ENCODE measurements at places on chromosomes 12 and 14.

GRCh38 chr14:105365101-105365500 lies 33.2 kb upstream of the TEX22 start:
- no peak for DNase-seq

- no peak for DNase-seq
These were observed 18.4 kb downstream of the OTUB2 start for GRCh38 chr14:94044476-94045091.

GRCh38 chr12:78210894-78211302 lies 380.2 kb downstream of the NAV3 start:
- no peak for DNase-seq

DNA sequence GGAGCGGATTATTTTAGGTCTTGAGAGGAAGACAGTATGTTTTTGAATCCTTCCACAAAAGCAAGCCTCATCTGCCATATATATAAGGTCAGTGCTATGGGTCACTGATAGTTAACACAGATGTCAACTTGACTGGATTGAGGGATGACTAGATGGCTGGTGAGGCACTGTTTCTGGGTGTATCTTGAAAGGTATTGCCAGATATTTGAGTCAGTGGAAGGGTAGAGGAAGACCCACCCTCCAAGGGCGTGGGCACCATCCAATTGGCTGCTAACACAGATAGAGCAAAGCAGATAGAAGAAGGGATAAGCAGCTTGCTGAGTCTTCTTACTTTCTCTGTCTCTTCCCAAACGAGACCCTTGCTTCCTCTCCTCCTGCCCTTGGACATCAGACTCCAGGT lies 185.0 kb upstream of the BTG1 start:
- DNase-seq = no peak

DNA sequence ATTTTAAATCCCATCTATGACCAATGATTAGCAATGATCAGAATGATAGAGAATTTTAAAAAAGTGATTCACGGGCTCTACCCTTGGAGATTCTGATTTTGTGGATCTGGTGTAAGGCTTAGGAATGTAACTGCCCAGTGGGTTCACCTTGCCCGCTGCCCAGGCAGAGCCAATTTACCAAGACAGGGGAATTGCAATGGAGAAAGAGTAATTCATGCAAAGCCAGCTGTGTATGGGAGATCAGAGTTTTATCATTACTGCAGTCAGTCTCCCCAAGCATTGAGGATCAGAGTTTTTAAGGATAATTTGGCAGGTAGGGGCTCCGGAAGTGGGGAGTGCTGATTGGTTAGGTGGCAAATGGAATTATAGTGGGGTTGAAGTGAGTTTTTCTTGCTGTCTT lies 480.6 kb downstream of the ATP23 start:
- no peak for DNase-seq

DNA sequence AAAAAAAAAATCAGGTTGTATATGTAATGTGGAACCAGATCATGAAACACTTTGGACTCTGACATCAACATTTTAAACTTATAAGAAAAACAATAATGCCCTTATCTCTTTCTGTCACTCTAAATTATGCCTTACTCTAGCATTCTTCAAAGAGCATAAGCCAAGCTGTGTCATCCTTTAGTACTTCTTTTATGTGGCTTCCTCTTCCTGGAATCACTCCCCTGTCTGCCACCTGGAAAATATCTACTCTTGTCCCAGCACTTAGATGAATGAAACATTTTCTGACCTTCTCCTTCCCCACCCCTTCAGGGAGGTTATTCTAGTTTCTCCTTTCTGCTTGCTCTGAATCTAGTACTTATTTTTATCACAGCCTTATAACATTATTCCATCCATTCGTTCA lies 101.2 kb downstream of the CNTN1 start:
- no peak for DNase-seq

DNA sequence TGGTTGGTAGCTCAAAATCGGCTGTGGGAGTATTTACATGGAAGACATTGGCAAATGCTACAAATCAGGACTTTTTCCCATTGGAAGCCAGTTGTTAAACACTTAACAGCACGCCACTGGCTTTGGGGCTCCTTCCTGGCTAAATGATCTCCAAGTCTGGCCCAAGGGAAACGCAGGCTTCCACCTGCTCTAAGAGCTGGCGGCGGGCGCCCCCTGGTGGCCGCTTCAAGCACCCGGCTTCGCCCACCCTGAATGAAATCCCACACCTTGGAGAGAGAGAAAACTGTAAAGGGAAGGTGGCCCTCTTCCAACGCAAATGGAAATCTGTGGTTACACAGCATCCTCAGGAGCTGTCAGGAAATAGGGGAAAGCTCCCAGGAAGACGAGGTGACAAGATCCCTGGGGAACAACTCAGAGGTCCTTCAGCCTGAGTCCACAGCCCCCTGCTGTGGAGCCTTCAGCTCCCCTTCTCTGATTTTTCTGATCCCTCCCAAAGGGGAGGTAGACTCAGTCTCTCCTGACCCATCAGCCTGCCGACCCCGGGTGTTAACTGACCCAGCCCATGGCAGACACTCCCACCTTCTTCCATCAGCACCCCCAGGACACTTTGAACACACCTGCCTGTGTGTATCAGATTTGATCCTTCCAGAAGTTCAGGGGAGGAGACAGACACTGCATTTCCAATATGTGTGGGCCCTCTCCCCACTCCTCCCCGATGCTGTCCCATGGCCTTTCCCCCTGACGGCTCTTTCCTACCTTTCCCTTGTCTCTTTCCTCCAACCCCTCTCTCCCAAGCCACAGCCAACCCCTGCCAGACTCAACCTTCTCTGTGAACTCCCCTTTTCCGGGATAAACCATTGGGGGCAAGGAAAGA lies 15.4 kb downstream of the SELPLG start:
- DNase-seq = peak; percentile 72

DNA sequence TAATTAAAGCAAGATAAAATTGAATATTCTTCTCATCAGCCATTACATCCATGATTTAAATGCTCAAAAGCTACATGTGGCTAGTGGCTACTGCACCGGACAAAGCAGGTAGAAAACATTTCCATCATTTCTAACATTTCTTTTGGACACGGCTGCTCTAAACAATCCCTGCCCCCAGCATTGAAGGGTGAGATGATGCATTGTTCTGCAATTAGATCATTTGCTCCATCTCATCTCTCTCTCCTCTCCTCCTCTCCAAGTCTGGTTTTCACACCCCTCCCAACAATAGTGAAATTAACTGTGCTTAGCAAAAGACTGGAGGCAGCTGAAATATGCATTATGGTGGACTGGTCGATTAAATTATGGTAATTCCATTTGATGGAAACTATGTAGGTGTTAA lies 288.5 kb downstream of the KSR2 start:
- DNase-seq = no peak

- no peak for DNase-seq
These were observed 250.4 kb downstream of the C12orf75 start for GRCh38 chr12:105580821-105581352.

DNA sequence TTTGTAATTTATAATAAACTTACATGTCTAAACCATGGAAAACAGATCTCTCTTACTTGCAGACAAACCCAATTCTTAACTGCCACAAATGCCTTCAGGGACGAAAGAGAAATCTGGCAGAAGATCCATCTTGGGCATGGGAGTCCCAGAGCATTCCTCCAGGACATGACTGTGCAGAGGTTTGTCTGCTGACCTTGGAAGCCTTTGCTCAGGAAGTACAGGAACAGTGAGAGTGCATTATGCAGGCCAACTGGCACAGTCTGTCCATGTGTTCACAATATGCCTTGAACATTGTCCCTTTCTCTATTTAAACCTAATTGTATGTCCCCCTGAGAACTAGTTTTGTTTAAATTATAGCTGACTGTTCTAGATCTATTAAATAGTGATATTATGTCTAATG lies 467.1 kb downstream of the ATP23 start:
- DNase-seq = no peak

GRCh38 chr12:47774663-47775062 lies 1.6 kb downstream of the SLC48A1 start:
- DNase-seq = peak; percentile 31

DNA sequence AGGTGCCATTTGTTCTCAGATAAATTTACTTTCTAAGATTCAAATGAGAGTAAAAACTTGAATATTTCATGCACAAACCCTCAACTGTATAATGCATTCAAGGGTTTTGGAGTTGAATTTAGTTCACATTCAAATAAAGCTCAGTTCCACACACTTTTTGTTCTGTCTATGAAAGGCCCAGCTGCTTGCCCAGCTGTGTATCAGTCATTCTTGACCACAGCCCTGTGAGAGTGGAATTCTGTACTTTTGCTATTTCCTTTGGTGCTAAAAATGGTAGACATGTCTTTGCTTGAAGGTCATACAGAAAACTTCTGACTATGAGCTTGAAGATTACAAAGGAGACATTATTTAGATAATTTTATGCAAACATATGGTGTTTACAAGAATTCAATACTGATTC lies 110.4 kb downstream of the KCNC2 start:
- no peak for DNase-seq

DNA sequence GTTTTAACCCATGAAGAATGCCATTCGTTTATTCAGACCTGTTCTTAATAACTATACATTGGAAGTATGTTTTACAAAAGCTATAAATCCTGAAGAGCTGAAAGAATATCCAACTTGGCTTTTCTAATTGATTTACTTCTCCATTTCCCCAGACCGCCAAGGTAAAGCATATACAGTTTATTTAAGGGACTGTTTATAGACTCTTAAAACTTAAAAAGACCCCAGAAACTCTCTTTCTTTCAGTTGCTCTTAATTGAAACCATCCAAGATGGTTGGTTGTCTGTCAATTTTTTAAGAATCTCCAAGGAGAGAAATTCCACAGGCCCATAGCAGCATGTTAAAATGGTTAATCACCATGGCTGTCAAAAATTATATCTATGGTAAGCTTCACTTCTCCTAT lies 8.8 kb downstream of the IGF1 start:
- DNase-seq = no peak

- no peak for DNase-seq
These were observed 27.2 kb downstream of the HIGD1C start for GRCh38 chr12:50979369-50980052.

DNA sequence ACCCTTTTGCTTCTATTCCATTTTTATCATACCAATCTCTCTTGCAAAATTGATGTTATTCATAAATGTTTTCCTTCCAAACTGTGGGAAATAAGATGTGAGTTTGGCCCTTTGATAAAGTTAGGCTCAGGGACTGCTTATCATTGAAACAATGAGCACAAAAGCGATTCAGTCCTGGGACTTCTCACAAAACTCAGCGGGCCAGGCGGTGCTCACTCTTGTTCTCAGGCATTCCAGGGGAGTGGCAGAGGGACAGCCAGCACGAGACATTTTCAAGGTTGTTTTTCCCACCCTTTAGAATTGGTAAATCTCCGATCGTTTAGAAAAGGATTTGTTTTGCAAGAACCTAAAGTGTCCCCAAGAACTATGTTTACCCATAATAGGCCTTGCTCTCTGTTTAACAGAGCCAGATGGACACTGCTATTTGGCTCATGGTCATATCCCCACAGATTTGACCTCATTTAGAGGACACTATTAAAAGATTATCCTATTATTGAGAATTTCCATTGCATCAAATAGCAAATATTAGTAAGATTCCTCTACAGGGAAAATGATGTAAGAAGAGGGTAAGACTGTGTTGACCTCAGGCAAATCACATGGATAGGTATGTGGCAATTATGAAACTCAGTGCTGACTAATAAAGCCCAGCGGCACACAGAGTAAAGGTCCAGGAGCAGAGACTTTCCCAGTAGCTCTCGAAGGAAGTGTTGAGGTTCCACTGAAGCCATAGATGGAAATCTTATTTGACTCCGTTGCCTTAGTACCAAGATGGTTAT lies 102.7 kb upstream of the USP44 start:
- peak; percentile 42 for DNase-seq

- DNase-seq = no peak
These were observed 136.3 kb downstream of the ITPR2 start for GRCh38 chr12:26696613-26697092.

DNA sequence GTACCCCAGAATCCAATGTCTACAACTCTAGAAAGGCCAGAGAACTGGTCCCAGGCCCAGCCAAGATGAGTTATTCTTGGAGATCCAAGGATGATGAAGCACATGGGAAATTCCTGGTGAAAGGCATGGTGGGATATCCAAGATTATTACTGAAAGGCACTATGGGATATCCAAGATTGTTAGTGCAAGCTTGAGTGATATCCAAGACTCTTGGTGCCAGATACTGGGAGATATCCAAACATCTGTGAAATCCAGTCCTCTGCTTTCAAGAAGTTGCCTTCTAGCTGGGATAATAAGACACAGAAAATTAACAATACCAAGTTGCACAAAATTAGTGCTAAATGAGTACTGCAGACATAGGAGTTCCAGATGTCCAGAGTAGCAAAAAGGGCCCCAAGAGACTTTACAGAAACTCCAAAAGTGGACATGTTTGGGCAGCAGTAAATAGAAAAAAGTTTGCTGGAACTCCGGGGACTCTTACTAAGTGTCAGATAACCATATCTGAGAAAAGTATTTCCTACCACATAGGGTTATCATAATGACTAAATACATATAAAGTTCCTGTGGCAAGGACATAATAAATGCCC lies 34.6 kb downstream of the PHLDA1 start:
- DNase-seq = no peak

DNA sequence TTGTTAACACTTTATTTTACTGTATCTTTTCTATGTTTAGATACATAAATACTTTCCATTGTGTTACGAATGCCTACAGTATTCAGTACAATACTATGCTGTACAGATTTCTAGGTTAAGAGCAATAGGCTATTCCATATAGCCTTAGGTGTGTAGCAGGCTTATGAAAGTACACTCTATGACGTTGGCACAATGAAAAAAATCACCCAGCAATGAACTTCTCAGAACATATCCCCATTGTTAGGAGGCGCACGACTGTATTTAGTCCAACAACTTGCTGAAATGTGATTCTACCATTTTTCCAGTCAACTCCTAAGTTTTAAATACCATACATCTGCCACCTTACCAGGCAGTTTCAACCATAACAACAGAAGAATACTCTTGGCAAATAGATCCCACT lies 1.8 kb downstream of the PARP11 start:
- DNase-seq = no peak

- DNase-seq = no peak
These were observed 444.1 kb upstream of the TMEM132C start for GRCh38 chr12:127822809-127823411.

DNA sequence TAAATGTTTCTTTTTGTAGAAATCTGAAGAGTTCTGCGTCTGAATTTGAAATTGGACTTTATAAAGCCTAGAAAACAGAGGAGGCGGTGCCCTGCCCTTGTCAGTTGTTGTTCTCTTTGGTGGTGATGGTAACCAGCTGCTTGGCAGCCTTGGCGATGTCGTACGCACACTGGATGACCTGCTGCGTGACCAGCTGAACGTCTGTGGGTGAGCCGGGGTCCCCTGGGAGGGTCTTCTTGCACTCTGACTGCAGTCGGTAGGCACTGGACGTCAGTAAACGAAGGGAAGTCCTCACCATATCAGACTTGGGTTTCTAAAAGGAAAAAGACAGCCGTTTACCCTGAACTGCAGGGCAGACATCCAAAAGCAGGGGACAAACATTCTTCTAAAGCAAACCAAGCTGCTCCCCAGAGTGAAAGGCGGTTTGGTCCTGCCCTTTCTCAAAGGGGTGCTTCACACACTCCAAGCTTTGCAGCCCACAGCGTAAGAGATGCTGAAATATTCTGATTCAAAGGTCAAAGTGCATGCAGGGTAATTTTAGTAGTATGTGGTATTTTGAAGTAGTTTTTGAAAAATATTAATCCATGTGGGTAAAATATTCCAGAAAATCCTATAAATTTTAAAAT lies 32.9 kb downstream of the TCHP start:
- DNase-seq = no peak
